Activated CD8-positive, alpha-beta memory T cell treated with anti-CD3 and anti-CD28 coated beads, Interleukin-2, amount 10 ng/mL, durations not matched to agents 7 days and 5 days (primary cell): ENCODE measurements at places on chromosomes 2 and 18. TPM values are rescaled to one million over a fixed set of nuclear protein-coding genes. Genes with fewer than 3 reads are reported as not detected.
A peak's percentile ranks its signal among the peaks of the same experiment; 100 is the strongest.

DNA sequence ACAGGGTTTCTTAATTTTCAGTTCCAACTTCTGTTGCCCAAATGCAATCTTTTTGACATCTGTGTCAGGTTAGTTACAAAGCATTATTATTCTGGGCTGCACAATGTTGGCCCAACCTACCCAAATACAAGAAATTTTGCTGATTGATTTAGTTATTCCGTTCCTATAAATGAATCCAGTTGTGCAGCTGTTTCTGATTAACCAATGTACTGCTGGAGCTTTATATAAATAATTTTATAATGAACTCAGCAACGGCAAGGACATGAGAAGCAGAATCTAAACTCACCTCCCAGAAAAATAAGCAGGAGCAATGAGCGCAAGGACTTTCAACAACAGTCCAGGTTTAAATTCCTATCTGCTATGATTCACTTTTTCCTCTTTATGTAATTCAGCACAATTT, 76.3 kb upstream of the WIPF1 start:
- peaks cover 54% of the 10 kb centered on the region for H3K36me3 ChIP-seq
- H3K27ac ChIP-seq, result no peak overlapping the region
- no peak for DNase-seq
- H3K27me3 ChIP-seq, result no peaks in the 10 kb centered on the region
- no peak overlapping the region for H3K4me3 ChIP-seq
- peaks cover 28% of the 10 kb centered on the region for H3K4me1 ChIP-seq

DNA sequence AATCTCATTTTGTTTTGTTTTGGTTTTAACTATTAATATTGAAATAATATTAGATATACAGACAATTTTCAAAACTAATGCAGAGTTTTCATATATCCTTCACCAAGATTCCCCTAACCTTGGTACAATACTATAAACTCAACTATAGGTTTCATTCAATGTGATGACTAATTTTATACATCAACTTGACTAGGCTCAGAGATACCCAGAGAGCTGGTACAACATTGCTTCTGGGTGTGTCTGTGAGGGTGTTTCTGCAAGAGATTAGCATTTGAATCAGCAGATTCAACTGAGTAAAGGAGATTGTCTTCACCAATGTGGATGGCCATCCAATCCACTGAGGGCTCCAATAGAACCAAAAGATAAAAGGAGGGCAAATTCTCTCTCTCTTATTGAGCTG, 221.3 kb upstream of the CRIM1 start:
- peaks cover 3% of the 10 kb centered on the region for H3K36me3 ChIP-seq
- no peak overlapping the region for H3K27ac ChIP-seq
- peaks cover 20% of the 10 kb centered on the region for H3K4me1 ChIP-seq

DNA sequence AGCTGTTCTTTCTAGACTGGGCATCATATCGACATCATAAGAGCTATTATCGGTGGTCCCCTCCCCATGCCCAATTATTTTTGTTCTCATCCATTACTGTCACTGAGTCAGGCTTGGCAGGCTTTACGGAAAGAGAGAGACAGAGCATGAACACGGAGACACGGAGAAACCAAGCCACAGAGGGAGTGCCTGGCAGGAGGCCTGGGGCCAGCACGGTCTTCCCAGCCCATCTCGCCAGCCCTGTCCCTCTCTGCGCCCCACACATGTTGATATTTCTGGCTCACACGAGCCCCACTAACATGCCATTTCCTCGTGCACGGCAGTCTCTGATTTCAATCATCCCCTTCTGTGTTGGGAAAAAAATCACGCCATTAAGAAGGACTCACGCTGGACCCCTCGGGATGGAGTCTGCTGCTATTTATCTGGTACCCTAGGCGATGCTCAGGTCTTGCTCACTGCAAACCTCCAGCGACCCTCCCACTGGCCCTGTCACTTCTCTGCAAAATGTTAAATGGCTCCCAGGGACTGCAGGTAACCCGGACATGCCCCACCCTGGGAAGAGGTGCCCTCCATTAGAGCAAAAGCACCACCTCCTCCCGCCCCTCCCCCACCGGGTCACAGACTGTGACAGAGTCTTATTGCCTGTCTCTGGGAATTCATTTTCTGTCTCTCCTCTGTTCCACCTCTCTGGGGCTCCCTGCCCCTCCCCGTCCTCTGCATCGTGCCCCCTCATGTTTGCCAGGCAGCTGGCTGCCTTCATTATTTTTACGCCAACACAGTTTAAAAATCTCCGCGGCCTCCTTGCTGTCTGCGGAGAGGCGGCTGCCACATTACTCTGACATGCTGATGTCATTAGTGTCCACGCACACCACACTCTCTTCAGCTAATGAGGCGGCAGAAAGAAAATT, 40.1 kb upstream of the GBX2 start:
- H3K4me1 ChIP-seq, result no peaks in the 10 kb centered on the region
- no peak for DNase-seq
- H3K36me3 ChIP-seq, result no peaks in the 10 kb centered on the region
- no peak overlapping the region for H3K4me3 ChIP-seq
- peaks cover 3% of the 10 kb centered on the region for H3K27me3 ChIP-seq
- no peak overlapping the region for H3K27ac ChIP-seq

DNA sequence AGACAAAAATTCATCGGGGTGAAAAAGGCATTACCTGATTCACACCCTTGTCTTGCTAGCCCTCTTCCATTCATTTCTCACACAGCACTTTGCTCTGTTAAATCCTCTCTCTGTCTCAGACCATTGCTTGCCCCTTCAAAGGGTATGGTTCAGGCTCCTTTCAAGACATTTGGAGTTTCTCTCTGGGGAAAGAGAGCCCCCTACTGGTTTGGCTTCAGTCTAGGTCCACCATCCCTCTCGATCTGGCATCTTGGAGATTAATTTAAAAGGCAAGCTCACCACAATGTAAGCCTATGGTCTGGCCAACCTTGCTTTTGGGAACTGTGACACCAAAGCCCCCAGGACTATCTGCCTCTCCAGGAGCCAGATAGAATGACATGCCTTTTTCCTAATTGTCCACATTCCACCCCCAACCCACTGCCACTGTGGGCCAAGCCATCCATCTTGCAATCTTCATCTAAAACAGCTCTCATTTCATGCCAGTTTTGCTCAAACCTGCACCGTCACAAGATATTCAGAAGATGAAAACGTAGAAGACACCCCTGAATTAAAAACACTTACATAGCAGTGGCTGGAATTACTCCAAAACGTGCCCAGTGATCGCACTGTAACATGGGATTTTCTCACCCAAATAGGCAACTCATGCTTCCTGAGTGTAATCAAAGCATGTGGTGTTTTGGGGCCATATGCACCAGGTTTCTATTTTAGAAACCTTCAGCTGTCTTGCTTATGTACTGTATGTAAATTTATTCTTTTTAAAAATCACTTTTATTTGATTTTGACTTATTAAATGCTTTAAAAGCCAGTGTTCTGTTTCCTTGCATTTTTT, 93.9 kb downstream of the FARSB start:
- no peaks in the 10 kb centered on the region for H3K27me3 ChIP-seq
- peak; percentile 47 for DNase-seq
- H3K36me3 ChIP-seq, result peaks cover 4% of the 10 kb centered on the region
- H3K4me1 ChIP-seq, result peaks cover 3% of the 10 kb centered on the region
- no peak overlapping the region for H3K4me3 ChIP-seq

The NEB gene
- total RNA-seq, result 0.26 TPM

DNA sequence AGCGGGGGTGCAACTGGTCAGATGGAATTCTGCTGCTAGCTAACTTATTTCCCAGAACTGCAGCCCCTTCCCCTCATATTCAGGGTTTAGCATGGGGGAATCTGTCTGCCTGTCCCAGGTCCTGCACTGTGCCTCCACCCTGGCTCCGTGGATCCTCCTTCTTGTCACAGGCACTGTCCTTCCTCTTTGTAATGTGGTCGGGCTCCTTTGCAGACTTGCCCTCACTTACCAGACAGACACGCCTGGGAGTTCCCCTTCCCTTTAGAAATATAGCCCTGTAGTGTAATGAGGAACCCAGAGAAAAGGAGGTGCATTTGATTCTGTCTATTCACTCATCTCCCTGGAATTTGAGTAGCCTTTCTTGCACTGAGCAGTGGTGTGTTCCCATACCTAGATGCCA, 108.7 kb downstream of the TRIM43 start:
- H3K27ac ChIP-seq, result no peak overlapping the region
- DNase-seq, result no peak
- H3K4me3 ChIP-seq, result no peak overlapping the region
- H3K4me1 ChIP-seq, result no peaks in the 10 kb centered on the region

- no peaks in the 10 kb centered on the region for H3K4me1 ChIP-seq
- no peaks in the 10 kb centered on the region for H3K36me3 ChIP-seq
- H3K4me3 ChIP-seq, result no peak overlapping the region
- no peaks in the 10 kb centered on the region for H3K27me3 ChIP-seq
Measured at GRCh38 chr2:106982350-106982749, 96.4 kb upstream of the ST6GAL2 start.

The TCF7L1 gene
- total RNA-seq, result not detected

The RFX8 gene
- total RNA-seq, result 2.3 TPM

DNA sequence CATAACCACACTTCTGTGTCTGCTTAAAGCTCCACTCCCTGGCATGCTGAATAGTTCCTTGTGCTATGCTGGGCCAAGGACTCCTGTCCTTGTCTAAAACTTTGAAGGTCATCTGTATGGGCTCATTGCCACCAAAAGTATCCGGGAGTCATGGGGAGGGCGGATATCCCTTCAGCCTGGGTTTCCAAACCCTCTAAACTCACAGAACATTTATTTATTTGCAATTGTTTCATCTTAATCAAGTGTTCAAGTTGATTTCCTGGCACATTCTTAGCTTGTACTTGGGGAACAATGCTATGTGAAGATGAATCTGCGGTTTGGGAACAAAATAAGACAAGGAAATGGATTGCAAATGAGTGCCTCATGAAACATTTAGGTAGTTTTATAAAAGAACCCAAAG, 1.8 kb downstream of the NOSTRIN start:
- H3K4me3 ChIP-seq, result no peak overlapping the region
- no peaks in the 10 kb centered on the region for H3K36me3 ChIP-seq
- H3K27me3 ChIP-seq, result peaks cover 9% of the 10 kb centered on the region
- H3K27ac ChIP-seq, result no peak overlapping the region
- peaks cover 17% of the 10 kb centered on the region for H3K4me1 ChIP-seq

GRCh38 chr18:25464227-25464626, 112.3 kb upstream of the ZNF521 start:
- H3K4me3 ChIP-seq, result no peak overlapping the region
- no peaks in the 10 kb centered on the region for H3K4me1 ChIP-seq
- H3K36me3 ChIP-seq, result no peaks in the 10 kb centered on the region
- no peak for DNase-seq

The ENOSF1 gene
- total RNA-seq, result 79.3 TPM

The TMEM37 gene
- total RNA-seq, result not detected

DNA sequence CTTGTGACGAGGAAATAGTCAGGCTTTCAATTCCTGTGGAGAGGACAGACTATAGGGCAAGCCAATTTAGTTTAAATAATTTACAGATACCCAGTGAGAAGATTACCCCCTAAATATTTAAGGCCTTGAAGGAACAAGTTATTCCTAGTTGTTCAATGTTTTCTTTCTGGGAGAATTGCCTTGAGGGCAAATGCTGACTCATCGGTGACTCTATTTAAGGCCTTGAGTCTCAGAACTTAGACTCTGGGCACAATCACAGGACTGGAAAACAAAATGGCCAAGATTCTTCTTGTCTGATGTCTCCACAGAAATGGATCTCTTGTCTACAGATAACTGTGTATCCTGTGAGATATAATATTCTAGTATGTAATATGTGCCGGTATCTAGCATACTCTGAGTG, 467.1 kb downstream of the SUCLG1 start:
- no peaks in the 10 kb centered on the region for H3K36me3 ChIP-seq
- no peak overlapping the region for H3K4me3 ChIP-seq
- no peak for DNase-seq
- no peak overlapping the region for H3K27ac ChIP-seq
- no peaks in the 10 kb centered on the region for H3K4me1 ChIP-seq

DNA sequence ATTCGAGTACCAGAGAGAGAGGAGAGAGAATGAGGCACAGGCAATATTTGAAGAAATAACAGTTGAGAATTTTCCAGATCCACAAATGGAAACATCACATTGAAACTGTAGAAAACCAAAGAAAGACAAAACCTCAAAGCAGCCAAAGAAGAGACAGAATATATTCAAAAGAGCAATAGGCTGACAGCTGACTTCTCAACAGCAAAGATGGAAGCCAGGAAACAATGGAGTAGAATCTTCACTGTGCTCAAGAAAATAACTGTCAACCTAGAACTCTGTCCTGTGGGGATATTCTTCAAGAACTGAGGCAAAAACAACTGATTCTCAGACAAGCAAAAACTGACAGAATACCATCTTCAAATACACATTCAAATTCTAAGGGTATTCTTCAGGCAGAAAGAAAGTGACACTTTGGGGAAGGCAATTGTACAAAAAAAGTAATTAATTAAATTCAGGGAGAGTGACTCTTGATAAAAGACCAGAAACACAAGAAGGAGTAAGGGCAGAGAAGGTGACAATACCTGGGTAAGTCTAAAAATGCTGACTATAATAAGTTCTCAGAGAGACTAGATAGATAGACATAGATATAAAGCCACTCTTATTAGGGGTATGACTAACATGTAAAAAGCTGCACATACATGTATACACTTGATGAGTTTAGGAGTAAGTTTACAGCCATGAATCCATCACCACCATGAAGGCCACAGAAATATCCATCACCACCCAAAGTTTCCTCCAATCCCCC, 25.6 kb downstream of the ANKMY1 start:
- peaks cover 68% of the 10 kb centered on the region for H3K36me3 ChIP-seq
- DNase-seq, result no peak
- no peak overlapping the region for H3K27ac ChIP-seq
- H3K4me3 ChIP-seq, result no peak overlapping the region
- H3K27me3 ChIP-seq, result no peaks in the 10 kb centered on the region

The FOXD4L1 gene
- 0.47 TPM for total RNA-seq

DNA sequence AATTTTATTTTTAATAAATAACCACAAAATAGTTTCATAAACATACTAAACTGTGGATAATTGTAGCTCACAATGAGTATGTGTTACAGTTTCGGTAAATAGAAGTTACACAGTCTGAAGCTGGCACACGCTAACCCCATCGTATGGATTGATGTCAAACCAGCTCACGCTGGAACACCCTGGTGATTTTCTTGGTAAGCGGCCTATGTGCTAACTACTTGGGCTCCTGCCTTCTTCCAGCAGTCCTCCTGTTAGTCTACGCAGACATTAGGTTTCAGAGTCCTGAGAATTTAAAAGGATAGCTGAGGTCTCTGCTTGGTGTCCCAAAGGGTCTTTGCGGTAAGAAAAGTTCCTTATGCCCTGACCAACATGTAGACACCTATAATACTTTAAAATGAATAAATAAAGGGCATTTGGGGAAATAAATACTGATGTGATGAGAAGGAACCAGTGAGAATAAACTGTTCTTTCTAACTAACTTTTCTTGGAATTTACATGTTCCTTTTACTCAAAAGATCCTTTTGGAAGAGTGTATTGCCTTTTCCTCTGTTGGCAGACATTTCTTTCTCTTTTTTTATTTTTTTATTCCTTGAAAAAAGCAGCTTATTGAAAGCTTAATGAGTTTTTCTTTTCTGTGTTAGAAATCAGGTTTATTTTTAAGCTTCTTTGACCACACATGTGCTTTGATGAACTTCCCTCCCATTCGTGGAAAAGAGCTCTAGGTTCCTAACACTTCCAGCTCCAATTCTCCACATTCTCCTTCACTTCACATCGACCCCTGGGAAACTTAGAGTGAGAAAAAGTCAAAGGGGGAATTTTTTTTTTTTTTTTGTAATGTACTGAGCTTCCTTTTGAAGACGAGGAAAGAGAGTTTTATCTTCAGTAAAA, 322.2 kb downstream of the IRS1 start:
- peaks cover 3% of the 10 kb centered on the region for H3K27me3 ChIP-seq
- no peaks in the 10 kb centered on the region for H3K4me1 ChIP-seq
- no peak overlapping the region for H3K27ac ChIP-seq
- no peak overlapping the region for H3K4me3 ChIP-seq

- DNase-seq, result no peak
- H3K4me1 ChIP-seq, result no peaks in the 10 kb centered on the region
- peaks cover 13% of the 10 kb centered on the region for H3K27me3 ChIP-seq
Measured at GRCh38 chr2:7225848-7226247, 308.6 kb downstream of the RNF144A start.
